ENCODE measurements at places on chromosomes 4 and X.

DNA sequence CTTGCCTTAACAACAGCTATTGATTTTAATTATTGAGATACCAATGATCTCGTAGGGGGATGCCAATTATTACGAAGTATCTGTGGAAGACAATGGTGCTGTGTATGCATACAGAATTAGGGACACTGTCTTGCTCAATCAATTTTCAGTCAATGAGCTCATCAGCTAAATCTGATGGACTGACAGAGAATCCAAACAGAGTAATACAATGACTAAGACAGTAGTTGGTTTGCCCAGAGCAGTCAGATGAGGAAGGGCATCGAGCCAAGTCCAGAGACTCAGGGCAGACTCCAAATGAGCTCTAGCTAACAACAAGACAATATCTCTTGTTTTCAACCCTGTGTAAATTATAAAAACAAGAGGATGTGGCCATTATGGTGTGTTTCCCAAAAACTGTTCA is 14.7 kb upstream of the GSX2 start:
- no peak for DNase-seq

GRCh38 chr4:1082215-1083182 is 30.9 kb downstream of the RNF212 start:
- DNase-seq, result peak; percentile 10

DNA sequence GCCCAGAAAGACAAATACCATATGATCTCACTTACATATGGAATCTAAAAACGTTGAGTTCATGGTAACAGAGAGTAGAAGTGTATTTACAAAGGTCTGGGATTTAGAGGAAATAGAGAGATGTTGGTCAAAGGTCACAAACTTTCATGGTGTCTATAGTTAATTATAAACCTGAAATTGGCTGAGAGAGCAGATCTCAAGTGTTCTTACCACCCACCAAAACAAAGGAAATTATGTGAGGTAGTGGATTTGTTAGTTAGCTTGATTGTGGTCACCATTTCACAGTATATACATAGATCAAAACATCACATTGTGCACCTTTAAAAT is 186.8 kb downstream of the NWD2 start:
- no peak for DNase-seq

DNA sequence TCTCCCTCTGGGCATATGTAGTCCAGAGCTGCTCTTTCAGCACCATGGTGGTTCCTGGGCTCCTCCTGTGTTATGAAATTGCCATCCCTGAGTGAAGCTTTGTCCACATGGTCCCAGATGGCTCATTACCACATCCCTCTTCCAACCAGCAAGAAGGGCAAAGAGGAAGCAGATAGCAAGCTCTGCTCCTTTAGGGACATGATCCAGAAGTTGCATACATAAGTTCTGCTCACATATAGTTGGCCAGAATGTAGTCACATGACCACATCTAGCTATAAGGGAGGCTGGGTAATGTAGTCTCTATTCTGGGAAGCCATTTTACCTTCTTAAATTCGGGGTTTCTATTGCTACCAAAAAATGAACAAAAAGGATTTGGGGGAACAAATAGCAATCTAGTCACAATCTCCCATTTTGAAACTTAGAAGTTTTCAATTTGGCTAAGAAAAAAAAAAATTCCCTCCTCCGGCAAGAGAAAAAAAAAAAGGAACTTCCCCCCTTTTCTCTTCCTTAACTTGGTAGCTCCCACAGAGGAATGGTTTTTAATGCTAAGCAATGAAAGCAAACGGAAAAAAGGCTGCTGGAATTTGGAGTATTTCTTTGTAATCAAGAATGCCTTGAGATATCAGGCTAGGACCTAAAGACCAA is 88.2 kb upstream of the USP9X start:
- DNase-seq, result no peak

- DNase-seq, result no peak
These were observed 648 bp upstream of the MSMO1 start for GRCh38 chr4:165326831-165327210.

DNA sequence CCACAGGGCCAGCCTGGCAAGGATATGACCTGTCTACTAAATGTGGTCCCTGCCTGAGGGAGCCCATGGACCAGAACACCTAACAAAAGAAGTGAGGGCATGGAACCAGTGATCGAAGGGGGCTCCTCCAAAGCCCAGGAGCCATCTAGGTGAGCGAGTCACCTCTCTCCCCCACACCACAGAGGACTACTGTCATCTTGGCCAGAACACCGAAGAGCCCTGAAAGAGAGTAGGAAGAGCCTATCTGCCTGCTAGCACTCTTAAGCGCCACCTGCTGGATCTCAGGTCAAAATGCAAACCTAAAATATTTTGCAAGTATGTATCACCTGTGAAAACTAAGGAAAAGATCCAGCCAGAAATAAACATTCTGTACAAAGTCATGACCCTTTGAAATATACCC is 137.9 kb upstream of the ZXDB start:
- DNase-seq, result peak; percentile 33

DNA sequence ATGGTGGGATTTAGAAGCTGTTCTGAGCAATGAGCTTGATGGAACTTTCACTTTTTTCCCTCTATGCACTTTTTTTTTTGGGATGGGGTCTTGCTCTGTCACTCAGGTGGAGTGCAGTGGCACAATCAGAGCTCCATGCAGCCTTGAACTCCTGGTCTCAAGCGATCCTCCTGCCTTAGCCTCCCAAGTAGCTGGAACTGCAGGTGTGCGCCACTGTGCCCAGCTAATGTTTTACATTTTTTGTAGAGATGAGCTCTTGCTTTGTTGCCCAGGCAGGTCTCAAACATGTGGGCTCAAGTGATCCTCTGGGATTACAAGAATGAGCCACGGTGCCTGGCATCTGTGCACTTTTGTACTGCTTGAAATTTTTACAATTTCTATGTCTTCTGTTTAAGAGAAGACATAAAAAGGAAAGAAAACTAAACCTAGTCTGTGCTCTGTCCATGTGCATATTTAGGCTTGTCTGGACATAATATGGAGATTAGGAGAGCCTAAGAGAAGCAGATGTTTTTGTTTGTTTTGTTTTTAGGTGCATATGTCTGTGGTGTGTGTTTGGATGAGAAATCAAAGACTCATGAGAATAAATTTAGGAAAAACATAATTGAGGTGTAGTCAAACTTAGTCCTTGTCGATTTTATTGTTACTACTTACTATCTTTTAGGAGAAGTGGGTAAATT is 16.5 kb downstream of the PDLIM5 start:
- no peak for DNase-seq

DNA sequence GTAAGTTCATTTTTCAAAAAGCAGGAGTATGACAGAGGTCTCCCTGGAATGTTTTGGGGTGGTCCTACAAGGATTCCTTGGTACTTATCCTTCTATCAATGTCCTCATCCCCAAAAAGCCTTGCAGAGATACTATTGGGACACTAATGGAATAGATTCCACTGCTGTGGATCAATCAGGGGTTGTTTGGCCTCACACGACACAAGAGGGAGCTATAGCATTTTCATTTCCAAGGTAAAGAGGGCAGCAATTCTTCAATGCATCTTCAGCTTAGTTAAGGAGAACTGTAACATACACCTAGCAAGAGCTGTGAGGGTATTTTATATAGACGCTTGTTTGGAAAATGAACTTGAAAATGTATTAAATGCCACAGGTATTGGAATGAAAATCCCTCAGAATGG is 50.9 kb downstream of the USP26 start:
- DNase-seq, result no peak

- no peak for DNase-seq
These were observed 345.3 kb downstream of the GABRG1 start for GRCh38 chr4:45778514-45778913.

DNA sequence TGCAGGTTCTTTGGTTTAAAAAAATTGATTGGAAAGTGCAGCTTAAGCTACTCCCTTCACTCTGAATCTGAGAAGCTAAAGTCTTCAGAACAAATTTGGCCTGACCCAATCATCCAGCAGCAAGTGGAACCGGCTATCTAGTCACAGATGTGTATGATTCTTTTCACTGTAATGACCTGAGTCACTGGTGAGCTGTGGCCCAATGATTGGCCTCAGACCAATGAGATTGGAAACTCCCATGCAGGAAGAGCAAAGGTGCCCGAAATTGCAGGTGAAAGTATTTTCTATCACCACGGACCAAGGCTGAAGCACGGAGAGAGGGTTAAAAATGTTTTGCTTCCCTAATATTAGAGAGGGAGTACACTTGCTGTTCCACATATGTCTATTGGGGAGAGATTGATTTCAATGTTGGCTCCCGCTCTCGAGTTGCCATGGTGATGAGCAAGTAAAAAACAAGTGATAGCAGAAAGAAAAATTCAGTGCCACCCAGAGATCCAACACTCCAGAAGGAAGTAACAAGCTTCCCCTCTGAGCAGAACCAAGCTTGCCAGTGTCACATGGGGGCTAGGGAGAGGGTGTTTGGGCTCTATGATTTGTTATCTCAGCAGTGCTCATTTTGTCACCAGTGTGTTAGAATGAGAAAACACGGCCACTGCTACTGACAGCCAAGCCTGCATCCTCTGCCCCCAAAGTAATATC is 11.2 kb downstream of the RIPPLY1 start:
- no peak for DNase-seq

GRCh38 chr4:6852582-6852981 is 57.0 kb upstream of the TBC1D14 start:
- DNase-seq, result no peak

GRCh38 chr4:158581161-158581560 is 59.5 kb downstream of the RXFP1 start:
- no peak for DNase-seq

DNA sequence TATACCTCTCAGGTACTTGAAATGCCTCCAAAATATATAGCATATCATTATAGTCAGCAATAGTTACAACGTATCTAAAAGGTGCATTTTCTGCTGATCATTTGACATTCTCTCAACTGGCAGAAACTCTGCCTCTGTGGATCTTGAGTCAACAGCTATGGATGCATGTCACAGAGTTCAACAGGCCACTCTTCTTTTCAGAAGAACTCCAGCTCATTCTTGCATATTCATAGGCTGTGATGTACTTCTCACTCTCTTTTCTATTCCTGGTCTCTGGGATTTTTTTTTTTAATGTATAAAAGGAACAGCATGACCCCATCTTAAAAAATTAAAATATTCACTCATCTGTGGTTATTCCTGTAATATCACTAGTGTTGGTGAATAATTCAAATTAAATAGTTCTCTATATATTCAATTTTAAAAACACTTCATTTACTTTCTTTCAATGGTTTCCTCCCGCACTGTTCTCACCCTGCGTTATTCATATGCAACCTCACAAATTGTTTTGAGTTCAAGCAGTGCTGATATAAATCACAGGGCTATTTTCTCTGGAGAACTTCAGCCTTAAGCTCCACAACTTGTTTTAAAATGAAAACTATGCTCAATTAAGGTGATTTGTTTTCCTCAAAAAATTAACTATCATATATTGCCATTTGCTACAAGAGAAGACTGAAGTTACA is 1111.2 kb upstream of the ADGRL3 start:
- DNase-seq, result no peak

DNA sequence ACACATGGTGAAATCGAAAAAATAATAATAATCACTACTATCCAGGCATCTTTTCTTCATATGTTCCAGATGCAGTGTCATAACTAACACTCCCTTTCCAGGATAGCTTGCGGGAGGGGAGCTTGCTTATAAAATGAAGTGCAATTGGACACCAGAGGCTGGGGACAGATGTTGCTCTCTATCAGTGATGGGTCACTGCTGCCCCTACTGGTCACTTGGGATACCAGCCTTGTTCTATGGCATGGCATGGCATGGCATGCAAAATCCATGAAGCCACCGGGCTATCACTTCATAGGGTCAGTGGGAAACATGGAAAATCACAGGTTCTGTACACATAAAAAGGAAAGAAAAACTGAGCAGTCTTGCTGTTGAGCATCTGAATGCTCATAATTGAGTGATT is 168.1 kb downstream of the GLRA2 start:
- DNase-seq, result peak; percentile 35

DNA sequence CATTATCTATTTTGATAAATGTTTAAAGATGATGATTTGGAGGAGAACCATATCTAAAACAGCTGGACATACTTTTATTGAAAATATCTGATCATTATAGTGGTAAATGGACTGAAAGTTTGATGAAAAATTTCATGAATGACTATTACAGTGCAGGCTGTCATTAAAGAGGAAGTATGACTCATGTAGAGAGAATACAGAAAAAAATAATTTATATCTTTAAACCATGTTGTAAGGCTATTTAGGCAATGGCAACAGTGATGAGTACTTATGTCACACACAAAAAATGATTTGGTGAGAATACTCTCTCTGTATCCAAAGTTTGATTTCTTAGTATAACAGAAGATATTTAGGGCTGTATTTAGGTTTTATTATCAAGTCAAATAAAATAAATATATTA is 3.9 kb upstream of the GLRB start:
- no peak for DNase-seq

GRCh38 chr4:163548481-163549243 is 54.2 kb downstream of the TMA16 start:
- peak; percentile 37 for DNase-seq

DNA sequence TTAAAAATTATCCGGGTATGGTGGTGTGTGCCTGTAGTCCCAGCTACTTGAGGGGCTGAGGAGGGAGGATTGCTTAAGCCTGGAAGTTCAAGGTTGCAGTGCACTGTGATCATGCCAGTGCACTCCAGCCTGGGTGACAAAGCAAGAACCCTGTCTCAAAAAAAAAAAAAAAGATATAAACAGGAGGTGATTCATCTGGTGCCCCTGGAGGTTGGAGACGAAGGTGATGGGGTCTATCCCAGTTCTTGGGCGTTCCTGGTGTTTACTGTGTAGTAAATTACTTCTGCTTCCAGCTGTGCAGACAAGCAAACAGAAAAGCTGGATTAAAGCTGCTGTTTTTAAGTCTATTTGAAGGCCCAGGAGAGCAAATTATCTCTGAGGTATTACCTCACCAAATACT is 19.9 kb downstream of the GPKOW start:
- DNase-seq, result no peak

GRCh38 chrX:109374262-109374960 is 107.5 kb downstream of the GUCY2F start:
- no peak for DNase-seq

GRCh38 chr4:183637461-183637860 is 21.5 kb downstream of the RWDD4 start:
- DNase-seq, result peak; percentile 52

DNA sequence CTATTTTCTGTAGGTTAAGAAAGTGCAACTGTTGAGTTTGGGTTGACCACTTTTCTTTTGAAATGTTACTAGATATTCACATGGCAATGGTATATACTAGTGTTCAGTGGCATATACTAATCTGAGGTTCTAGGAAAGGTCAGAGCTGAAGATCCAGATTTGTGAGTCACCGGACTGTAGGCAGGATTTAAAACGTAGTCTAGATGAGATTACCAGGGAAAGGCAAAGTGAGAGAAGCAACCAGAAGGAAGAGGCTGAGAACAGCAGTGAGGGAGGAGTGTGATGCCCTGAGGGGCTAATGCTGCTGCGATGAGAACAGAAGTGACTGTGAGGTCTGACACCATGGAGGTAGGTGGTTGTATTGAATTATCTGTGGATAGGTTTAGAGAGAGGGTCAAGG is 9.7 kb upstream of the PLA2G12A start:
- DNase-seq, result no peak

- no peak for DNase-seq
These were observed 1.5 kb upstream of the COMMD8 start for GRCh38 chr4:47465004-47465403.

GRCh38 chrX:10047133-10047532 is 80.0 kb downstream of the CLDN34 start:
- no peak for DNase-seq

- DNase-seq, result no peak
These were observed 46.5 kb downstream of the ABLIM2 start for GRCh38 chr4:8112036-8112576.
